Tibial nerve (tissue), 4 donors: ENCODE measurements at places on chromosomes 3 and 15. TPM values are rescaled to one million over a fixed set of nuclear protein-coding genes. Genes with fewer than 3 reads are reported as not detected.

TJP1 gene
- total RNA-seq, result 163 TPM

NR2E3 gene
- total RNA-seq, result 0.21 TPM

CRABP1 gene
- total RNA-seq, result not detected

CCDC54 gene
- not detected for total RNA-seq

SNTN gene
- total RNA-seq, result not detected

MASP1 gene
- 10.9 TPM for total RNA-seq

ASB14 gene
- not detected for total RNA-seq

LAMB2 gene
- 662 TPM for total RNA-seq

HMCES gene
- total RNA-seq, result 27.0 TPM

LRTM1 gene
- not detected for total RNA-seq

EXD1 gene
- not detected for total RNA-seq
